Esophagus muscularis mucosa (tissue), 4 donors: ENCODE measurements at places on chromosomes 3 and 15. TPM values are rescaled to one million over a fixed set of nuclear protein-coding genes. Genes with fewer than 3 reads are reported as not detected.

The SYNPR gene
- total RNA-seq = 0.17 TPM

GRCh38 chr3:4772858-4773257 is 206.4 kb upstream of the BHLHE40 start:
- peaks cover 29% of the 10 kb centered on the region for H3K4me1 ChIP-seq
- no peaks in the 10 kb centered on the region for H3K27me3 ChIP-seq
- peak overlapping the region; percentile 58 for H3K27ac ChIP-seq
- no peak for DNase-seq
- peaks cover 56% of the 10 kb centered on the region for H3K36me3 ChIP-seq

GRCh38 chr15:76336254-76337058 is at the start of gene ISL2:
Gene ISL2 (plus strand): TSS chr15:76336773. CDS start chr15:76336884, 111 bp downstream.
- no peaks in the 10 kb centered on the region for H3K36me3 ChIP-seq
- DNase-seq = peak; percentile 97
- peak within 1 kb of the TSS; percentile 78 for H3K27ac ChIP-seq
- H3K4me3 ChIP-seq = peak within 1 kb of the TSS; percentile 52

- peak overlapping the region; percentile 99 for H3K27ac ChIP-seq
- no peaks in the 10 kb centered on the region for H3K27me3 ChIP-seq
- no peak for DNase-seq
- H3K4me3 ChIP-seq = peak overlapping the region; percentile 89
- no peaks in the 10 kb centered on the region for H3K36me3 ChIP-seq
Measured at GRCh38 chr3:129184396-129184657, 631 bp upstream of the CNBP start.

GRCh38 chr15:77836121-77836692 is 203.5 kb upstream of the LINGO1 start:
- H3K36me3 ChIP-seq = no peaks in the 10 kb centered on the region
- no peak overlapping the region for H3K27ac ChIP-seq
- no peaks in the 10 kb centered on the region for H3K27me3 ChIP-seq
- H3K4me3 ChIP-seq = no peak overlapping the region
- no peak for DNase-seq
- H3K4me1 ChIP-seq = no peaks in the 10 kb centered on the region
